ENCODE measurements at places on chromosomes 16 and 17. TPM values are rescaled to one million over a fixed set of nuclear protein-coding genes. Genes with fewer than 3 reads are reported as not detected.

- no peaks in the 10 kb centered on the region for H3K27me3 ChIP-seq
- no peak for DNase-seq
- H3K4me1 ChIP-seq, result peaks cover 40% of the 10 kb centered on the region
- H3K4me3 ChIP-seq, result no peak overlapping the region
These were observed 72.8 kb upstream of the ZNF750 start for GRCh38 chr17:82912484-82913089.

DNA sequence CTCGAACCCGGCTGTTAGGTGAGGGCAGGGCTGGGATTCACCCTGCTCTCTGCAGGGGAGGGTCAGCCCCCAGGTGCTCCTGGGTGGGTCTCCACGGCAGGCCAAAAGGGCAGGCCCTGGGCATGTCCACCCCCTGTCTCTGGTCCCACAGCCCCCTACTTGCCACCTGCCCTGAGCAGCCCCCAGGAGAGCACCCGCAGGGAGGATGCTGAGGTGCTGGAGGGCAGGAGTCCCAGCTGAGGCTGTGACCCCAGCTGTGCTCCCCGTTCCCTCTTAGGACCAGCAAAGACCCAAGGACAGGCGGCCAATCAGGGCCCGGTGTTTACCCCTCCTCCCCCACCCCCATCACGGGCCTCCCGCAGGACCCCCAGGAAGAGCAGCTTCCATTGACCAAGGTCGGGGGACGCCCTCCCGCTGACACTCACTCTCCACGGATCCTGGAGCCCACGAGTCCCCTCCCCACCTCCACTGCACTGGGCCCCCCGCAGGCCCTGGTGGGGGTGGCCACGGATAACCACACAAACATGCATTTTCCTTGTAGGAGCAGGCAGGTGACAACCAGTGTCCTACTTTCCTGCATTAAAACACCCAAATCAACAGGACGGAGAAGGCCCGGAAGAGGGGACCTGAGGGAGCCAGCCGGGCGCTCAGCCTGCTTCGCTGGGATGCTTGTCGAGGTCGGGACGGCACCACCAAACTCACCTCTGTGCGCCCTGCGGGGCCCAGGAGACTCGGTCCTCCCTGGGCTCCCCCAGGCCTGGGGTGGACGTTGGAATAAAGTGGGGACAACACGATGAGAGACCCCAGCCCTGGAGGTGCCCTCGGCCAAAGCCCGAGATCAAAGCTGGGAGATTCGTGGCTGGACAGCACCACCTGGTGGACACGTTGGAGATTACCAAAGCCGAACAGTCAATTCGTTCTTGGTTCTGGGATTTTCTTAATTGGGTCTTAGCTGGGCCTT is 22.5 kb upstream of the ENPP7 start:
- no peaks in the 10 kb centered on the region for H3K27me3 ChIP-seq
- H3K4me1 ChIP-seq, result peaks cover 6% of the 10 kb centered on the region
- peak overlapping the region; percentile 18 for H3K4me3 ChIP-seq

Gene TBC1D3I
- 0.19 TPM for polyA plus RNA-seq

DNA sequence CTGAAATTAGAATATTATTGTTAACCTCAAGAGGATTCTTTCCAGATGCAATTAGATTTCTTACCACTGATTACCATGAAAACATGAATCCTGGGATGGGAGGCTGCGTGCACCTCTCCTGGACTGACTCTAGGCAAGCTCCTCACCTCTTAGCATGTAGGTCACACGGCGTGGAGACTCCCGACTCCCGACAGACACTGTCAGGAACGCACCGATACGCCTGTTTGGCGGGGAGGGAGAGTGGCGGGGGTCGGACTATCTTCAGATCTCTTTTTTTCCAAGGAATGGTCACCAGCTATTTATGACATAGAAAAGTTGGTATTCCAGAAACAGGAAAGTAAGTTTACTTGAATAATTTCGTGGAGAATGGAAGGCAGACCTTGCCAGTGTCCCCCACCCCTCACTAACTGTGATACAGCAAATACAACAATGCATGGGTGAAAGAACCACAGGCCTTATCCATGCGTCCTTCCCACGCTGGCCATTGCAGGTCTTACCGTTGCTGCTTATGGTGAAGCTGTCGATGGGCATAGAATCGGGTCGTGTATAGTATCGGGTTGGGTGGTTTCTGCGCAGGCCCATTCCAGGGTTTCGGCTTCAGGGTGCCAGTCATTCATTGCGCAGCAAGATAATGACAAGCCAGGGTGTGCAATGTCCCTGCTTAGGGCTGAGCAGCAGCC is 62.6 kb upstream of the ENDOV start:
- H3K27ac ChIP-seq, result no peak overlapping the region
- H3K27me3 ChIP-seq, result no peaks in the 10 kb centered on the region
- DNase-seq, result no peak
- no peaks in the 10 kb centered on the region for H3K4me1 ChIP-seq

DNA sequence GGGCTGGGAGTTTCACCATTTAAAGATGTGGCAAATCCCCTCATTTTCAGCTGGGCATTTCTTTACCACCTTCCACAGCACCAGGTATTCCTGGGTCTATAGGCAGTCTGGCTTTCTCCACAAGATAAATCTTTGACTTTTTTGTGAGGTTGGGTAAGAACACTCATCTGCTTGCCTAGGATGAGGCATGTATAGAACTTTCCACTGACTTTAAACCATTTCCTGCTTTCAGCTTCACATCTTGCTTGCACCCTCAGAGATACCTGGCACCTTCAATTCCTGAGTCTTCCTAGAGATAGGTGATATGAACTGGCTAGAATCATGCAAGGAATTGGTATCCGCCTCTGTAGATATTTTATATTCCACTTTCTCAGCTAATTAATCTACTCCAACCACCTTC is 27.9 kb downstream of the SMURF2 start:
- H3K36me3 ChIP-seq, result peaks cover 3% of the 10 kb centered on the region
- H3K27ac ChIP-seq, result no peak overlapping the region
- H3K4me3 ChIP-seq, result no peak overlapping the region
- H3K27me3 ChIP-seq, result no peaks in the 10 kb centered on the region

- no peaks in the 10 kb centered on the region for H3K36me3 ChIP-seq
- H3K27ac ChIP-seq, result no peak overlapping the region
These were observed 11.8 kb downstream of the METTL9 start for GRCh38 chr16:21611198-21611555.

- DNase-seq, result no peak
- no peaks in the 10 kb centered on the region for H3K4me1 ChIP-seq
- no peak overlapping the region for H3K4me3 ChIP-seq
- no peaks in the 10 kb centered on the region for H3K36me3 ChIP-seq
- no peaks in the 10 kb centered on the region for H3K27me3 ChIP-seq
These were observed 178.8 kb downstream of the C16orf78 start for GRCh38 chr16:49552313-49552928.

DNA sequence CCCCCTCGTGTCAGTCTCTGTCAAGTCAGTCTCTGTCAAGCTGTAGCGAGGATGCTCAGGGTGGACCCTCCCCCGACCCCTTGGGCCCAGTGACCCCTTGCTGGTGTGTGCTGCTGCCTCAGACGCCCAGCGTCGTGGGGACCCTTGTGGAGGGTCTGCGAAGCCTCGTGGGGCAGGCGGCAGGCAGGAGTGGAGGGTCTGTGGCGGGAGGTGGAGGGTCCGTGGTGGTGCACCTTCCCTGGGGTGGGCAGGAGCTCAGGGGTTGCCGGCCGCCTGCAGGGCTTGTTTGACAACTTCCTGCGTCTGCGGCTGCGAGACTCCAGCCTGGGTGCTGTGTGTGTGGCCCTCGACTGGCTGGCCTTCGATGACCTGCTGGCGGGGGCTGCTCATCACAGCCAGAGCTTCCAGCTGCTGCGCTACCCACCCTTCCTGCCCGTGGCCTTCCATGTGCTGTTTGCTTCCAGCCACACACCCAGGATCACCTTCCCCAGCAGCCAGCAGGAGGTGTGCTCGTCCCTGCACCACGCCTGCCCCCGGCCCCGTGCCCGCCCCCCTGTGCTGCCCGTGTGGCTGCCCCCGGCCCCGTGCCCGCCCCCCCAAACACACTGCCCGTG is 5.6 kb downstream of the GNG13 start:
- H3K4me3 ChIP-seq, result no peak overlapping the region
- no peaks in the 10 kb centered on the region for H3K36me3 ChIP-seq
- H3K4me1 ChIP-seq, result no peaks in the 10 kb centered on the region
- no peak overlapping the region for H3K27ac ChIP-seq
- no peak for DNase-seq
- H3K27me3 ChIP-seq, result peaks cover 15% of the 10 kb centered on the region

- H3K36me3 ChIP-seq, result no peaks in the 10 kb centered on the region
- peaks cover 33% of the 10 kb centered on the region for H3K4me1 ChIP-seq
- no peaks in the 10 kb centered on the region for H3K27me3 ChIP-seq
- peak overlapping the region; percentile 92 for H3K4me3 ChIP-seq
These were observed 445 bp downstream of the CIAO2B start for GRCh38 chr16:66933776-66934137.

DNA sequence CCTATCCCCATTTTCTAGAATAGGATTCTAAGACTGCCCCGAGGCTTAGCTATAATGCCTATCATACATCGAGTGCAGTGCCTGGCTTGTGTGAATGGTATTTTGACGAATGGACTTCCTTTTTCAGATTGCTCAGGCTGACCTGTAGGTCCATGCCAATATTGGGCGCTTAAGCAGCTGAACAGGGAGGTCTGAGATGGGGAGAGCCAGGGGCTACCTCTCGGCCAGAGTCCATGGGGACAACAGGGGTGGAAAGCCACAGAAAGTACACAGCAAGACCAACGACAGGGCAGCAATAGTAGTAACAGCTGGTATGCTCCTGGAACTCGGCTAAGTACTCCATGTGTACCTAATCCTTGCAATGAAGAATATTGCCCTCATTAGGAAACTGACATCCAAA is 91.7 kb upstream of the WSCD1 start:
- no peak overlapping the region for H3K27ac ChIP-seq
- H3K27me3 ChIP-seq, result no peaks in the 10 kb centered on the region
- no peak overlapping the region for H3K4me3 ChIP-seq
- no peaks in the 10 kb centered on the region for H3K36me3 ChIP-seq

DNA sequence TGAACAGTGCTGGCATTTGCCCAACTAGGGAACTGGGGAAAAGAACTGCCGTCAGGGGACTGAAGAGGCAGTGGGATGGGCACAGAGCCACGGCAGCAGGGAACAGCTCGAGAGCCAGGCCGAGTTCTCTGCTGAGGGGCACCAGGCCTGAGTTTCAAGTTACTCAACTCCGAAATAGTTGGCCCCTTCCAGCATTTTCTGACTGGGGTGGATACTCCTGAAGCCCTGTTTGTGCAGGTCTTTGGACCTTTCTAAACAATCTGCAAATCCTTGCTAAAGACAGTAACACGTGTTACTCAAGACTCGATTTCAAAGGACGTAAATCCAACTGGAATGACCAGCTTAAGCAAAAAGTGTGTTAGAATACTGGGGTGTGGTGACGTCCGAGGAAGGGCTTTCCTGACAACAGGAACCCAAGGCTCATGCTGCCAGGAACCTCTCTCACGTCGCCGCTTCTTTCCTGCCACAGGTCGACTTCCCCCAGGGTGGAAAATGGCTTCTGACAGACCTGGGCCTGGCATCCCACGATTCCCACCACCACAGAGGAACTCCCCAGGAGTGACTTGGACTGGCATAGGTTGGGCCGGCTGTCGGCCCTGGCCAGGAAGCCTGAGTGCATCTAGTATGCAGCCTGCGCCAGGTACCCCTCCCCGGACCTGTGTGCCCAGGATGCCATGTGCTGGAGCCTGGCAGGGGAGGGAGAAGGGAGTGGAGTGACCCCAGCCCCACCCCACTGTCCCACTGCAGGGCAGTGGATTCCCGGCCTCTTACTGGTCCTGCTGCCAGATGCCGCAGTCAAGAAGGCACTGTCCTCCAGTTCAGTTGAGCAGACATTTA is 71.9 kb downstream of the N4BP1 start:
- peaks cover 12% of the 10 kb centered on the region for H3K36me3 ChIP-seq
- H3K27me3 ChIP-seq, result no peaks in the 10 kb centered on the region
- H3K4me1 ChIP-seq, result peaks cover 19% of the 10 kb centered on the region
- no peak overlapping the region for H3K4me3 ChIP-seq

DNA sequence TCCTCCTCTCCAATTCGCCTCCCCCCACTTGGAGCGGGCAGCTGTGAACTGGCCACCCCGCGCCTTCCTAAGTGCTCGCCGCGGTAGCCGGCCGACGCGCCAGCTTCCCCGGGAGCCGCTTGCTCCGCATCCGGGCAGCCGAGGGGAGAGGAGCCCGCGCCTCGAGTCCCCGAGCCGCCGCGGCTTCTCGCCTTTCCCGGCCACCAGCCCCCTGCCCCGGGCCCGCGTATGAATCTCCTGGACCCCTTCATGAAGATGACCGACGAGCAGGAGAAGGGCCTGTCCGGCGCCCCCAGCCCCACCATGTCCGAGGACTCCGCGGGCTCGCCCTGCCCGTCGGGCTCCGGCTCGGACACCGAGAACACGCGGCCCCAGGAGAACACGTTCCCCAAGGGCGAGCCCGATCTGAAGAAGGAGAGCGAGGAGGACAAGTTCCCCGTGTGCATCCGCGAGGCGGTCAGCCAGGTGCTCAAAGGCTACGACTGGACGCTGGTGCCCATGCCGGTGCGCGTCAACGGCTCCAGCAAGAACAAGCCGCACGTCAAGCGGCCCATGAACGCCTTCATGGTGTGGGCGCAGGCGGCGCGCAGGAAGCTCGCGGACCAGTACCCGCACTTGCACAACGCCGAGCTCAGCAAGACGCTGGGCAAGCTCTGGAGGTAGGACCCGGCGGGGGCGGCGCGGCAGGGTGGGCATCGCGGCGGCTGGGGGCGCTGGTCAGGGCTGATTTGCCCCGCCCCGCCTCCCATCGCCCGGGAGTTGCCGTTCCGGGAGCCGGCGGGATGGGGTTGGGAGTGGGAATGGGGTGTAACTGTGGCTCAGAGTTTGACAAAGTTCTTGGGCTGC is 567 bp downstream of the SOX9 start:
- H3K27ac ChIP-seq, result no peak overlapping the region
- DNase-seq, result no peak
- peaks cover 8% of the 10 kb centered on the region for H3K4me1 ChIP-seq
- no peaks in the 10 kb centered on the region for H3K27me3 ChIP-seq
- no peaks in the 10 kb centered on the region for H3K36me3 ChIP-seq
- H3K4me3 ChIP-seq, result no peak overlapping the region

Gene RSKR
- 21.5 TPM for polyA plus RNA-seq

- no peaks in the 10 kb centered on the region for H3K4me1 ChIP-seq
- H3K4me3 ChIP-seq, result no peak overlapping the region
- DNase-seq, result no peak
These were observed 33.7 kb downstream of the WDR59 start for GRCh38 chr16:74951206-74951605.

DNA sequence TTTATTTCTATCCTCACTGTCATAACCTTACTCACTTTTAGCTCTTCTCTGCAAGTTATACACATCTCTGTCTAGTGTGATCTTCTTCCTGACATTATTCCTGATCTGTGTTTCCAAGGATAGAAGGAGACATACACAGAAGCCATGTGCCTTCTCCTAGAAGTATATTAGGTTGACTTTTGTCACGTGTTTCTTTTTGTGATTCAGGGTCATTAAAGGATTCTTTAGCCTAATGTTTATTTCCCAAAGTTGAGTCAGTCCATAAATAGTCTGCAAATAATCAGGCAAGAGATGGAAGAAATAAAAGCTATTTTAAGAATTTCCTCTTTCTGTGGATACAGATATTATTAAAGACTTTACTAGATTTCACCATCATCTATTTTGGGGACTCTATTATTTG is 214.1 kb upstream of the GOT2 start:
- no peaks in the 10 kb centered on the region for H3K36me3 ChIP-seq
- no peak overlapping the region for H3K27ac ChIP-seq
- DNase-seq, result no peak
- H3K27me3 ChIP-seq, result no peaks in the 10 kb centered on the region

Measured in B cell (primary cell).